ENCODE measurements at places on chromosomes 12 and 14. TPM values are rescaled to one million over a fixed set of nuclear protein-coding genes. Genes with fewer than 3 reads are reported as not detected.

DNA sequence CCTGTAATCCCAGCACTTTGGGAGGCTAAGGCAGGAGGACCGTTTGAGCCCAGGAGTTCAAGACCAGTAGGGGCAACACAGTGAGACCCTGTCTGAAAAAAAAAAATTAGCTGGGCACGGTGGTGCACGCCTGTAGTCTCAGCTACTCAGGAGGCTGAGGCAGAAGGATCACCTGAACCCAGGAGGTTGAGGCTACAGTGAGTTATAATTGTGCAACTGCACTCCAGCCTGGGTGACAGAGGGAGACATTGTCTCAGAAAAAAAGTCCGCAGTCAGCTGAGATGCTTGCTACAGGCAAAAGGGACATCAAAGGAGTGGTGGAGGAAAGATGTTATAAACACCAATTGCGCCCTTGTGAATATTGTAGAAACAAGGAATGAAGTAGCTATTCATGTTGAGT, 77.8 kb downstream of the NDUFA12 start:
- no peak overlapping the region for H3K27ac ChIP-seq
- no peaks in the 10 kb centered on the region for H3K36me3 ChIP-seq
- DNase-seq, result no peak
- H3K4me1 ChIP-seq, result no peaks in the 10 kb centered on the region
- no peaks in the 10 kb centered on the region for H3K27me3 ChIP-seq

The RPS6KL1 gene
- 1.3 TPM for total RNA-seq

- no peaks in the 10 kb centered on the region for H3K27me3 ChIP-seq
- no peak for DNase-seq
- H3K4me3 ChIP-seq, result no peak overlapping the region
- no peaks in the 10 kb centered on the region for H3K36me3 ChIP-seq
- no peak overlapping the region for H3K27ac ChIP-seq
Measured at GRCh38 chr14:44113769-44114730, 393.0 kb downstream of the FSCB start.

GRCh38 chr14:59534361-59534987, 42.1 kb downstream of the CCDC175 start:
- H3K27ac ChIP-seq, result no peak overlapping the region
- H3K27me3 ChIP-seq, result no peaks in the 10 kb centered on the region
- no peak overlapping the region for H3K4me3 ChIP-seq
- H3K4me1 ChIP-seq, result no peaks in the 10 kb centered on the region
- no peaks in the 10 kb centered on the region for H3K36me3 ChIP-seq

- no peaks in the 10 kb centered on the region for H3K36me3 ChIP-seq
- H3K27me3 ChIP-seq, result no peaks in the 10 kb centered on the region
- no peak overlapping the region for H3K27ac ChIP-seq
- no peak for DNase-seq
Measured at GRCh38 chr14:89201645-89202044, 215.4 kb downstream of the FOXN3 start.

The THAP2 gene
- total RNA-seq, result 6.3 TPM

GRCh38 chr14:77375973-77376770, 722 bp downstream of the TMED8 start:
- no peaks in the 10 kb centered on the region for H3K27me3 ChIP-seq
- H3K36me3 ChIP-seq, result no peaks in the 10 kb centered on the region
- no peak for DNase-seq
- peaks cover 12% of the 10 kb centered on the region for H3K4me1 ChIP-seq
- peak overlapping the region; percentile 92 for H3K27ac ChIP-seq

DNA sequence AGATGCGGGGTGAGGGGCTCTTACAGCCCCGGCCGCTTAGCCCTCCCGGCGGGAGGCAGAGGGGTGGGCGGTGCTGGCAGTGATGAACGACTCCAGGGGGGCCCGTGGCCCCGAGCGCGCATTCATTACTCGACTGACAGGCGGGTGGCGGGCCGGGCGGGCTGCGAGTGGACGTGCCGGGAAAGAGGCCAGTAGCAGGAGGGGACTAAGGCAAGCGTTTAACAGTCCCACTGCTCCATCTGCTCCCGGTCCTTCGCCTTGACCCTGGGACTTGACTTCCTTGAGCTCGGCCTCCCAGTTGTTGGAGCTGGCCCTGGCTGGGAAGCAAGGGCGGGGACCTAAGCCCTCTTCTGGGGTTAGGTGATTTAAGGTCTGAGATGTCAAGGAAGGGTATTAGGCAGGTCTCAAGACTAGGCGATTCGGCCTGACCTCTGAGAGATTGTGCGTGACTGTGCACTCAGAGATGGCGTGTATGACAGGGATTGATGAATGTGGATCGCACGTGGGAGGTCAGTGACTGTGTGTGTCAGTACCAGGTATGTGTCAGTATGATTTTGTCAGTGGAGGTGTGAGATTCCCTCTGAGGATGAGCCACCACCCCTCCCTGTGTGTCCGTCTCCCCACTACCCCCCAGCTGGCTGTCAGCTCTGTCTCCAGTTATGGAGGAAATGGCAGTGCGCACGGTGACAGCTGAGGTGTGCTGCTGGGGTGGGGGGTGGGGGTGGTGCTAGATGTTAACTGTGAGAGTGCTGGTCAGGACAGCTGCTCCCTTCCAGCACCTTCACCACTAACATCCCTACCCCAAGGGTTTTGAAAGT, 3.6 kb upstream of the DNAJC22 start:
- peaks cover 60% of the 10 kb centered on the region for H3K4me1 ChIP-seq
- no peak for DNase-seq
- peak overlapping the region; percentile 41 for H3K4me3 ChIP-seq
- H3K36me3 ChIP-seq, result no peaks in the 10 kb centered on the region
